ENCODE measurements at places on chromosomes 4 and X.

GRCh38 chr4:124903995-124904722 is 191.6 kb upstream of the ANKRD50 start:
- peak; percentile 44 for DNase-seq

GRCh38 chr4:2686379-2687265 is 69.5 kb downstream of the TNIP2 start:
- no peak for DNase-seq

DNA sequence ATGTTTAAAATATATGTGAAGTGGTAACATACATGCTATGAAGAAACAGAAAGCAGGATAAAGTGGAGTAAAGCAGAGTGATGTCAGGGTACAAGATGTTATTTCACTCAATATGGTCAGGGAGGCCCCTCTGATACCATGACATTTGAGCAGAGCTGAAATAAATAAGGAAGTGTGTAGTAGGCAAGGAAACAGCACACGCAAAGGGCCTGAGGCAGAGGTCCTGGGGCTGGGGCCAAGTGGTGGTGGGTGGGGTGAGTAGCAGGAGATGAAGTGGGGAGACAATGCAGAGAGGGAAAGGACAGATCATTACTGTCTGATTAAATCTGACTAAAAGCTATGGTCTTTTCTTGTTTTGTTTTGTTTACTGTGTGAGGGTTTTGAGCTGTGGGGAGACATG is 61.1 kb downstream of the FAM13A start:
- DNase-seq = no peak

DNA sequence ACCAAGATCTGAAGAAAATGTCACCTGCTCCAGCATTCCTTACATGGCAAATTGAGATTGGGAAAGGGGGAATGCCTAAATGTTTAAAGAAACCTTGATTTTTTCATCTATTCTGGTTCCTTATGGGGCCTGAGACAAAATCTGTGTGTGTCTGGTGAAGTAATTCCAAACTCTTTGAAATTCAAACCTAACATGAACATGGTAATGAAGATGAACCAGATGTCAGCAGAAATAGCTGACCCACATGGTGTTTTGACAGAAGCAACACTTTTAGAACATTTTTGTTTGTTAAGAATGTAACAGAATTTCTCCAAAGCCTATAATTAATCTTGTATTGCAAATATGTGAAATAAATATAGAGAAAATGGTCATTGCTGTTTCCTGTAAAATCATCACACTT is 133.0 kb downstream of the PARM1 start:
- DNase-seq = no peak

GRCh38 chr4:94976371-94977011 is 218.7 kb downstream of the BMPR1B start:
- peak; percentile 60 for DNase-seq

- no peak for DNase-seq
These were observed 45.7 kb downstream of the AFM start for GRCh38 chr4:73527196-73527595.

DNA sequence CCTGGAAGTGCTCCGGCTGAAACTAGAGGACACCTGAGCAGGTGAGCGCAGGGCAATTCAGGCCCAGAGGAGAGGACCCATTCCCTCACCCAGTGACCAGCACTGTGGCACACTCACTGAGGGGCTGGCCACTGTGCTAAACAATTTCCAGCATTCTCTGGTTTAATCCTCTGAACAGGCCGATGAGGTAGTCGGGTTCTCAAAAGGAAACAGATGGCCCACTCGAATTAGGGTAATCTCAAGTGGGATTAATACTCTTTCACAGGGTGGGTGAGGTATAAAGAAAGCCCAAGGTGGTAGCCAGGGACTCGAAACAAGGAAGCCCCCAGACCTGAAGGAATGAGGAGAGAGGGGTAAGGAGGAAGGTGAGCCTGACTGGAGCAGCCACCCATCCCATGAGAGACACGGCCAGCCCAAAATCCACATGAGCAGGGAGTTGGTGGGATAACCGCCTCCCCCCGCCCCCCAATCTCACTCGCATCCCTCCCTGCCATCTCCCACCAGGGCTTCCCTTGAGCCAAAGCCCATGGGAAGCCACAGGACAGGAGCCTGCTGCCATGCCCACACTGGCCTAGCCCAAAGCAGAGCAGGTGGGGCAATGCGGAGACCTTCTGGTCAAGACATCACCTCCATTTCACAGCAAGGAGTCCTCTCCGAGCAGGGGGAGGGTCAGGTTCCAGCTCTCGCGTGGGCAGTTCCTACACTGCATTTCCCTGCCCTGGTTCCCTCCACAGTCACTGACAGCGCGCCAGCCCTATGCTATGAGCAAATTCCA is 55.0 kb downstream of the SH3KBP1 start:
- DNase-seq = no peak

DNA sequence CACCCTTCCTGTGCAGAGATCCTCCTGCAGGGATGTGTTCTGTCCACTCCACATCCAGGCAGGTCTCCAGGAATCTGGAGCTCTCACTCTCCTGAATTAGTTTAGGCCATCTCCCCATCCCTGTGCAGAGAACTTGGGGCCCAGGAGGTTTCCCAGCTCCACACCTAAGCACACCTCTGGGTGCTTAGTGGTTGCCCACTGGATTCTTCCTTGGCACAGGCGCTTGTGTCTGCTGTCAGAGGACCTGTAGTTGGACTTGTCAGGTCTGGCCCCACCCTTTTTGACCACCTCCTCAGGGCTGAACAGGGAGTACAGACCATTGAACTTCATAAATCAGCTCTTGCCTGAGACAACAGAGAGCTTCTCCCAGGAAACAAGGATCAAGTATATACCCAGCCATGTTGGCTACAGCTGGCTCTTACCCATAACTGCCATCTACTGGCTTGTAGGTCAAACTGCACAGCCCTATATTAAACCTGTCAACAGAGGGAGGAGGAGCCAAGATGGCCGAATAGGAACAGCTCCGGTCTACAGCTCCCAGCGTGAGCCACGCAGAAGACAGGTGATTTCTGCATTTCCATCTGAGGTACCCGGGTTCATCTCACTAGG is 275.5 kb downstream of the PPARGC1A start:
- no peak for DNase-seq

DNA sequence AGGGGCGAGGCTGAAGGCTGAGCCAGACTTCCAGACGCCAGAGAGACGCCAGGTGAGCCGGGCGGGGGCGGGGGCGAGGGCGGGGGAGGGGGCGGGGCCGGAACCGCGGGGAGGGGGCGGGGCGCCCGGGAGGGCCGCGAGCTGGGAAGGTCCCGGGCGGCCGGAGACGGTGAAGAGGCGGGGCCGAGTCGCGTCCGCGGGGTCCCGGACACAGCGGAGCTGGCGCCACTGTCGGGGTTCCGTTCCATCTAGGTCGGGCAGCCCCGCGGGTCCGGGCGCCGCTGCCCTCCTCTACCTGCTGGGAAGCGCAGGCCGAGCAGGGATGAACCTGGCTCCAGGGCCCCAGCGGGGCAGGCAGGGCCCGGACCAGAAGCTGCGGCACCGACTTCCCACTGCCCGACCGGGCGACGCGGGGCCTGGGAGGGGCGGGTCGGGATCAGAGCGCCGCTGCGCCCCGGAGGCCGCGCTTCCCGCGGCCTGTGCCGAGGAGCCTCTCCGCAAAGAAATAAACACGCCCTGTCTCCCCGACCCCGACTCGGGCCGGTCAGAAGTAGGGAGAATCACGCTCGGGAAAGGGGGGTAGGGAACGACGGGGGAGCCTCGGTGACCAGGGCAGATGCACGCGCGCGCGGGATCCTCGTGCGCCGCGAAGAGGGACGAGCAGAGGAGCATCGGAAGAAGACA is 10.6 kb downstream of the HMX1 start:
- no peak for DNase-seq
